ENCODE measurements at places on chromosomes 16 and 17.

- DNase-seq: peak; percentile 69
Measured at GRCh38 chr17:3888343-3889171, 4.3 kb downstream of the CAMKK1 start.

DNA sequence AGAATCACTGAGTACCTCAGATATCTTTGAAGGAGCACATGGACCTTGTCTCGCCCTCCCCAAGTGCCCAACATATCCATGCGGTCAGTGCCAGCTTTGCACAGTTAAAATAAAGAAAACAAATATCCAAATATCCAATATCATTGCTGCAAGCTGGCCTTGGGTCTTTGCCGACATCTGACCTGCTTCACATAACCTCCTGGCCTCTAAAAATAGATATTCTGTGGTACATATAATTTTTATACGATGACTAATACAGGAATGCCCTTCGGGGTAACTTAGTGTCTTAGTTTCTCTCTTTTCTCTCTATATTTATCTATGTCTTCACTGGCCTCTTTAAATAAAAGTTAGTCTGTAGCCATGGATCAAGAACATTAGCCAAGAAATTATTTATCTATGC, 67.8 kb downstream of the MAF start:
- no peak for DNase-seq

- peak; percentile 39 for DNase-seq
Measured at GRCh38 chr17:77735081-77735565, 223.4 kb upstream of the TNRC6C start.

DNA sequence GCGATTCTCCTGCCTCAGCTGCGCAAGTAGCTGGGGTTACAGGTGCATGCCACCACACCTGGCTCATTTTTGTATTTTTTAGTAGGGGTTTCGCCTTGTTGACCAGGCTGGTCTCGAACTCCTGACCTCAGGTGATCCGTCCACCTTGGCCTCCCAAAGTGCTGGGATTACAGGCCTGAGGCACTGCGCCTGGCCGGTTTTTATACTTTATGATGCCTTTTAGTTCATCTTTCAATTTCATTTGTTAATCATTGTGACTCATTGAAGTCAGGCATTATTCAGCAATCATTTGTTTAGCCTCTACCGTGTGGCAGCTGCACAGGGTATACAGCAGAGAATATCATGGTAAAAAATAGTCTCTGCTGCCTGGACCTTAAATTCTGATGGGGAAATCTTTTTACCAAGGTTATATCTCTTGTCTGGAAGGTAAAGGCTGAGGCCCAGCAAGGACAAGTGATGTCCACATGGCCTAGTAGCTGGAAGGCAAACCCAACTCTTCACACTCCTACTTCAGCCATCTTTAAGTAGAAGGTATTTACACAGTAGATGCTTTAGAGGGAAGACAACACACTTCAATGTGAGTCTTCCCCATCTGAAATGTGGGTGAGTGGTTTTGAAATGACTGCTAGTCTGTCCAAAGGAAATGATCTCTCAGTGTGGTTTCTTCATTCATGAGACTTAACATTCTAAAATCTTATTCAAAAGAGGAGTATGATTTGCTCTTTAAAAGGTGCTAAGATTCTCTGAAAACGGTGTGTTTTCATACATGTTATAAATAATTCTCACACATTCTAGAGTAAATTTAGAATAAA, 2.4 kb downstream of the PRPSAP2 start:
- DNase-seq: no peak

DNA sequence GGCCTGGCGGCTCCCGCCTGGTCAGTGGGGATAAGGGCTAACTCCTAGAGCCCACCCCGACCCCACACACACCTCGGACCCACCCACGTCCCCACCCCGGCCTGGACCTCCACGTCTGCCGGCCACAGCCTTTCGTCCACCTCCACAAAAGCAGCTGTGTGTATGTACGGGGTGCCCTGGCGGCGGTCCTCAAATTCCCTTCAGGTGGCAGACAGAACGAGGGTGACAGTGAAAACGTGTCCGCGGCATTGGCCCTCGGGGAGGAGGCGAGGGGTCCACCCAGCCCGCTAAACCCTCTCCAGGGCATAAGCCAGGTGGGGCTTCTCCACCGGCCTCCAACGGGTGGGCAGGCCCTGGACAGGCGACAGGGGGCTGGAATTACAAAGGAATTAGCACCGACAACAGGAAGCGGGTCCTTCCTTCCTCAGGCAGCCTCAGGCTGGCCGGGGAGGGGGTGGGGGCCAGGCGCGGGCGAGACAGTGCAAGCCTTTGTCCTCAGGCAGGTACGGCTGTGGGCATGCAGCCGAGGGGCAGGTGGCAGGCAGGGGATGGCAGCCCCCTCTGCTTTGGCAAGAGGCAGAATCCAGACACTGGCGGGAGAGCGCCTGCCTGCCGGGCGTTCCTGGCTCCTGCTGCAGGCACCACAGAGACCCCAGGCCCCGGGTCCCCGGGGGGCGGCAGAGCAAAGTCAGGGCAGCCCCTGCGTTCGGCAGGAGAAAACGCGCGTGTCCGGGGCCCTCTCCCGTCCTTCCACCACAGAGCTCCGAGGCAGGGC, 12.3 kb upstream of the PITPNA start:
- no peak for DNase-seq

GRCh38 chr17:12133183-12133582, 112.5 kb downstream of the MAP2K4 start:
- DNase-seq: peak; percentile 3

GRCh38 chr17:38725066-38725465, 5.1 kb upstream of the CISD3 start:
- DNase-seq: no peak

GRCh38 chr17:20896153-20896649, 146.6 kb downstream of the USP22 start:
- DNase-seq: no peak

DNA sequence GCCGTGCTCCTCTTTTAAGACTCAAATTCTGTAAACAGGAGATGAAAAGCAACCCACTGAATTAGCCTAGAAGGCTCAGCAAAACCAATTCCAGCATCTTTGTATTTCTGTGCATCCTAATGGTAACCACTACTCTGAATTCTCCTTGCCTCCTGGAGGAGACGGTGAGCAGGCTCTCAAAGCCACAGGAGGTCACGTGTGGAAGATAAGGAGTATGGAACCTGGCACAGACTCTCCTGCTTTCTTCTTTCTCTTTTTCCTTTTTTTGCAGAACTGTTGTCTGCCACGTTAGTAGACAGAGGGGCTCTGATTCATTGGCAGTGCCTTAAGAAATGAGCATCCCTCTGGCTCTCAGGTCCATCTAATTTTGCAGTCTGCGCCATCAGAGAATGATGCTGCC, 44.4 kb downstream of the VPS53 start:
- no peak for DNase-seq

GRCh38 chr16:69204172-69204571, 17.2 kb downstream of the SNTB2 start:
- DNase-seq: no peak

- no peak for DNase-seq
Measured at GRCh38 chr17:6160911-6161855, 91.0 kb downstream of the WSCD1 start.

- no peak for DNase-seq
Measured at GRCh38 chr17:45936610-45937009, 42.3 kb downstream of the MAPT start.

GRCh38 chr16:88624977-88625576, 13.3 kb upstream of the IL17C start:
- DNase-seq: no peak

GRCh38 chr16:86158688-86159360, 259.9 kb downstream of the IRF8 start:
- DNase-seq: peak; percentile 55

DNA sequence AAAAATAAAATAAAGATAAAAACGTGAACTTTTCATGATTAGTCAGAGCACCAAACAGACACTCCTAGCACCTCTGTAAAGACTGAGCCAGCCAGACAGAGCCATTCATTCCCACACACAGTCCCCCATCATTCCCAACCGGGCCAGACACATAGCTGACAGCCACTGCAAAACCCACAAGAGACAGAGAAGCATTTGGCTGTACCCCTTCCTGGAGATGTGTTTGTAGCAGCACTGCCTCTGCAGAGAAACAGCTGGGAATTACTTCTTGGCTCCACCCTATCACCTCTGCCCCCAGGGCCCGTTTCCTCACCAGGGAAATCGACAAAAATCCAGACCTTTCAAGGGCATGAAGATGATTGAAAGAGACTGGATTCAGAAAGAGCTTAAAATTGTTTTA, 46.4 kb downstream of the MYH11 start:
- DNase-seq: no peak

DNA sequence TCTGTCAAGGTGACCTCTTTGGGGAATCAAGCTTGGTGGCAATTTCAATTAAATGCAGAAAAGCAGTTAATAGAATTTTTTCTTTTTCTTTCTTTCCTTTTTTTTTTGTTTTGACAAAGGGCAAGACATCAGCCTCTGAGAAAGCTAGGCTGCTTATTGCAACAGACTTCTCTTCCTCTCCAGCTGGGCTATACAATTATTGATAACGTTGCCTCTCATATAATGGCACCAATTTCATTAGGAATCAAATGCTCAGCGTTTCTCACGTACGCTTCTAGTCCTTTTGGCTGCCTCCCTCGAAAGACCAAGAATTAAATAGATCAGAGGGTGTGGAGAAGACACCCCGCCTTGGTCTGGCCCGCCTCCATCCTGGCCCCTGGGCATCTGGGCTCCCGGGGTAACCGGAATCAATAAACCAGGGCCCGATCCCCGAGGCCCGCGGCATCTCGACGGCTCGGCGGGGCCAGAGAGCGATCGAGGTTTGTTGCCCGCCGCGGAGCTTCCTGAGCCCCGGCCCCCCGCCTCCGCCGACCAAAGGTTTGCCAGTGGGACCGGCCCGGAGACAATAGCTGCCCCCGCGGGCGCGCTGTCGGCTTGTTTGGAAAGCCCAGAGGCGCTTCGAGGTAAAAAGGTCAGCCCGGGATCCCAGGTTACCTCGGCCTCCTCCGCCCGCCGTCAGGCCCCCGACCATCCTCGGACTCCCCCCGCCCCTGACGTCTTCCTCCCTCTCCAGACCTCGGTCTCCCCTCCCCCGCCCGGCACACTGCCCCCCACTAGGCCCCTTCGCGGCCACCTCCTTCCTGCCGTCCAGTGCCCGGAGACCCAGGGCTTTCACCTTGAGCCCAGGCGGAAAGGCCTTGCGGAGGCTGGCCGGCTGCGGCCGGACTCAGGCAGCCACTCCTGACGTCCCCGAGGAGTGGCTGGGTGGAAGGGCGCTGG, 3.9 kb downstream of the HOXB1 start:
- no peak for DNase-seq

DNA sequence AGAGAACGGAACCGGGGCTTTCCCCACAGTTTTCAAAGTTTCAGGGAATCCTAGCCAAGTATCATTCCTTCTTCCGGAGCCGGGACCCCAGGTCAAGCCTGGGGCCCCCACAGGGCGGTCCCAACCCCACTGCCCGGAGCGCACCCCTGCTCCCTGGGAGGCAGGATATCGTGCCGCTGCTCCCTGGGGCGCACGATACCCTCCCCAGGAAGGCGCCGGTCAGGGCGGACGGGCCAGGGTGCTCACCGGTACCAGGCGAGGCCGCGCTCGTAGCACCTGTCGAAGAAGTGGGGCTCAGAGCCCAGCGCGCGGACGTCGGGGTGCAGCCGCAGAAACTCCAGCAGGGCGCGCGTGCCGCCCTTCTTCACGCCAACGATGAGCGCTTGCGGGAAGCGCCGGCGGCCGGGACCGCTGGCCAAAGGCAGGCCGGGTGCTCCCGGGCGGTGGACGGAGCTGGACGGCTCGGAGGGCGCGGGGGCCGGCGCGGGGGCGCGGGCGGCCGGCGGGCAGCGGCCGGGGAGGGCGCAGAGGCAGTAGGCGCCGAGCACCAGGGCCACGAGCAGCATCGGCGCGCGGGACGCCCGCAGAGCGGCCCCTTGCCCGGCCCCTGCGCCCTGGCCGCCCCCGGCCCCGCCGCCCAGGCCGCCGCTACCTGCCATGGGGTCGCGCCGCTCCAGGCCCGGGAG, 407 bp downstream of the HS3ST6 start:
- no peak for DNase-seq

GRCh38 chr17:56502120-56502654, 91.3 kb upstream of the NOG start:
- no peak for DNase-seq

- no peak for DNase-seq
Measured at GRCh38 chr16:87202346-87202745, 114.8 kb downstream of the C16orf95 start.

GRCh38 chr16:63447121-63447520, 1410.9 kb upstream of the CDH8 start:
- DNase-seq: no peak

DNA sequence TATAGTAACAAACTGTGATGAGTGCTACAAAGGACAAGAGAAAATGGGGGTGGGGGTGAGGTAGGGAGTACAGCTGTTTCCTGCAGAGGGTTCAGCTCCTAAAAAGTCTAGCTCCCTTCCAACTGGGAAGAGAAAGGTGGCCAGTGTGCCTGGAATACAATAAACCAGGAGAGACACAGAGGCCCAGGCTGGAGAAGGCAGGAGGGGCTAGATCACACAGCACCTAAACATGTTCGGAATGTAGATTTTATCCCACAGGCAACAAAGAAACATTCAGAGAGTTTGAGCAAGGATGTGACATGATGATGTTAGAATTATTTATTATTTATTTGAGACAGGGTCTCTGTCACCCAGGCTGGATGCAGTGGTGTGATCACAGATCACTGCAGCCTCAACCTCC, 10.2 kb downstream of the TEX2 start:
- DNase-seq: no peak

DNA sequence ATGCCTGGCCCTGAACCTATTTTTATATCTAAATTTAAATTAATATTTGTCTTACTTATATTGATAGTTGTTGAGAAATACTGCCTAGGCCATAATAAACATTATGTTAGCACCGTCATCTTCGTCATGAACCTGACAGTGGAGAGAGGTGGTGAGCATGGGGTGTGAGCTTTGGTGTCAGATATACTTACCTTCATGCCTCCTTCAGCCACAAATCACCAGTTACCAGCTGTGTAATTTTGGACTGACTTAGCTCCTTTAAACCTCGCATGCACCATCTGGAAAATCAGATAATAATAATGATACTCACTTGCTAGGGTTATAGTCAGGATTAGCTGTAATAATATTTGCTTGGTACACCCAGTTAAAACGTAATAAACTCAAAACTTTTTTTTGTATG, 35.0 kb downstream of the SNX29 start:
- DNase-seq: no peak

- DNase-seq: no peak
Measured at GRCh38 chr17:33266116-33266515, 27.0 kb downstream of the ASIC2 start.

- DNase-seq: no peak
Measured at GRCh38 chr16:50740736-50741135, 1.1 kb upstream of the CYLD start.

- peak; percentile 94 for DNase-seq
Measured at GRCh38 chr17:50266384-50267073, 7.7 kb upstream of the TMEM92 start.

- no peak for DNase-seq
Measured at GRCh38 chr17:17017343-17018014, 24.8 kb upstream of the MPRIP start.

DNA sequence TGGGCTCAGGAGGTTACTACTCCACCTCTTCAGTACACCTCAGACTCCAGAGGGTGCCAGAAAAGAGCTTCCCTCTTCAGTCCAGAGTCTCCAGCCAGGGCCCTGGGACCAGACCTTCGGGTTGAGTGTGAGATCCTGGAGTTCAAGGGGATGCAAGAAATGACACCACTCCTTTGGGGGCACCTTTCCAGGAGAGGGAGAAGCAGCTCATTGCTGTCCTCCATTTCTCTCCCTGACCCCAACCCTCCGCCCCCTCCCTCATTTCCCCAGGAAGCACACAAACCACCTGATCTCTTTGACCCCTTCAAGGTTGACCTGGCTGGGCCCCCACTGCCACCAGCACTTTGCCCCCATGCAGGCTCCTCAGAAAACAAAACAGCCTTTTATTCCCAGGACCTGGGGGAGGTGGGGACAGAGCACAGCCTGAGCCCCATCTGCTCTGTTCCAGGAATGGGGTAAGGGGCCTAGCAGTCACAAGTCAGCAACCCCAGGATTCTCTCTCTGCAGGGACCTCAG, 21.4 kb downstream of the CDH5 start:
- no peak for DNase-seq
